Hematopoietic multipotent progenitor cell treated with erythropoietin and hydrocortisone succinate and interleukin-3 and kit ligand, for 6 days (in vitro differentiated cells): ENCODE measurements at places on chromosomes 2 and 18.

DNA sequence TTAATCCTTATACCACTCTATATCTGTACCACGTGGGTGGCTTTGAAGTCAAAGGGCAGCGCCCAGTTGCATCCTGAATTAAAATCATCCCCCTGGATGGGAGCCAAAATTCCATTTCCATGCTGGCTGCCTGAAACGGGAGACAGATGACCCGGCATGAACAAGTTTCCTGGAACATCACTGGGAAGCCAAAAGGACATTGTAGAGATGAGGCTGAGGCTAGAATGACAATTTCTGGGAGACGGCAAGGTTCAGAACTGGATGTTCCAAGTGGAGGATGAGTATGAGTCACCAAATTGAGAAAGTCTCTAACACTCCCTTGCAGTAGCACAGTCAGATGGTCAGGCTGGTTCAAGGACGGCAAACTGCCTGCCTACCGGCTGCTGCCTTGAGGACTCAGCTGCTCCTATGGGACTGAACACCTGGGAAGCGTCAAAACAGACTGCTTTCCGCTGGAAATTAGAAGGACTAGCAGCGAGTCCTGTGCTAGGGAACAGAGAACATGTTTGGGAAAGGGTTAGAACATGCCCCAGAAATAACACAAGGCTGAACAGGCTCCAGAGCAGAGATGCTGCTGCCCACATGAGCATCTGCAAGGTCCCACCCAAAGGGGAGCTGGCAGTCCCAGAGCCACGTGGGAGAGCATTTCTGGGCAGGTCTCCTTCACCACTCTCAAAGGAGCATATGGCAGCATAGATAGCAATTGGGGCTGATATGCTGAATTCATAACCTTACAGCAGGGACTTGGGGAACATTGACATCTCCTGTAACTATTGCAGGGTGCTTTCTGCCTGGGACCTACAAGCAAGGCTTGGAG, 32.0 kb downstream of the YPEL5 start:
- peak; percentile 94 for DNase-seq

- no peak for DNase-seq
These were observed 3.4 kb downstream of the PXDN start for GRCh38 chr2:1740716-1741589.

DNA sequence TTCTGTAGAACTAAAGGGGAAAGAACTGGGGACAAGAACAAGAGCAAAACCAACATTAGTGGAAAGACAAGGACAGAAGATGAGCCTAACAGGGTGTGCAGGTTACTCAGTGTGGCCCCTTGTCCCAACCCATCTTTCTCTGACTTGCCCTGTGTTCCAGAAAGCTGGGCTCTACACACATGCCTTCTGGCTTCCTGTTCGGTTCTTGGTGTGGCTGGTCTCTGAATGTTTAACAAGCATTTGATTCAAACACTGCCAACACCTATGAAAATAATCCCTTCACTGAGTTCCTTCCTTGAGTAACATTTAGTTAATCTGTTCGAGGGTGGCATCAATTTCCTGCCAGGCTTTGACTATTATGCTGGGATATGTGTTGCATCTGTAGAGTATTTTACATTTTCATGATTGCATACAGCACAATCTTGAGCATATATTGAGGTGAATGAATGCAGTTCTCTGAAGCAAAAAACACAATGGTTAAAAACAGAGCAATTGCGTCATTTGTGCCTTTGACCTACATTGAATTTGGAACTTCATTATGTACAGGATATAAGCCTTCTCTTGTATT, 83.3 kb downstream of the MBD2 start:
- no peak for DNase-seq

GRCh38 chr18:59980188-59980637, 80.4 kb downstream of the PMAIP1 start:
- DNase-seq = no peak
